NCI-H1417 treated with DMSO at 0.1 percent for 48 hours (cell line): ENCODE measurements at places on chromosomes 2 and 18.
A peak's percentile ranks its signal among the peaks of the same experiment; 100 is the strongest.

GRCh38 chr2:8088810-8089209, 593.0 kb upstream of the ID2 start:
- DNase-seq, result no peak

DNA sequence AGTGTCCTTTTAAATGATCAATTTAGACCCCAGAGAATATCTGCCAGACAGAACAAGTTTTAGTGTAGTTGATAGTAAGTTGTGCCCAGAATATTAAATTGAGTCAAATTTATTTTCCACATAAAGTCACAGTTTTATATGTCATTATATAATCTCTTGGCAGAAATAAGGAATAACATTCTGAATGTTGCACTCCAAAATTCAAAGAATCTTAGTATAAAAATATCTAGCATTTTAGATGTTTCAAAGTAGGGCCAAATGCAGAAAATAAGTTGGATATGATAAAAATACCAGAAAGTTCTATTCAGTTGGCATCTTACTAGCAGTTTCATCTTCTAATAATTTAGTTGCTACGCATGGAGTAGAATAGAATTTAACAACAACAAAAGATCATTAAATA, 33.5 kb downstream of the SCN1A start:
- DNase-seq, result no peak

DNA sequence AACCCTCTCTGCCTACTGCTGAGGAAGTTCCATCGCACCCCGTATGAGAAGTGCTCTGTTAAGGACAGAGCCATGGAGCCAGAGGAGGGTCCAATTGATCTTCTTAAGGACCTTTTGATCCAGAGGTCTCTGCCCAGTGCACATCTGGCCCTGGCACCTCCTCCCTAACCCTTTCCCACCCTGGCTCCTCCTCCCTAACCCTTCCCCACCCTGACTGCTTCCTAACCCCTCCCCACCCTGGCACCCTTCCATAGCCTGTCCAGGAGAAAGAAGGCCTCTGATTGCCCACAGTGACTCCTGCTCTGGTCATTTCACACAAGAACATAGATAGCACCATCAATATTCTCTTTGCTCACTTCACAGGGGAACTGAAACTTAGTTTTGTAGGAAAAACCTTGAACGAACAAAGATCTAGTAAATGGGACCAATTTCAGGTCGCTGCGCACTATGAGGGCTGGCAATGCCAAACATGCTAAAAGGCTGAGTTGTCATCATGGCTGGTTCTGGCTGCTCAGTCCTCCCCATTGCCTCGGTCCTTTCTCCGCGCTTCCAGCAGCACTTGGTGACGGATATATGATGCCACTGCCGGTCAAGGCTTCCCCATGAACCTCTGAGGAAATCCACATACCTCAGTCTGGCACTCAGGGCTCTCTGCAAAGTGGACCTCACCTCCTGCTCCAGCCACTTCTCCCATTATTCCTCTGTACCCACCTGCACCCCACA, 49.2 kb downstream of the PKDCC start:
- DNase-seq, result no peak

DNA sequence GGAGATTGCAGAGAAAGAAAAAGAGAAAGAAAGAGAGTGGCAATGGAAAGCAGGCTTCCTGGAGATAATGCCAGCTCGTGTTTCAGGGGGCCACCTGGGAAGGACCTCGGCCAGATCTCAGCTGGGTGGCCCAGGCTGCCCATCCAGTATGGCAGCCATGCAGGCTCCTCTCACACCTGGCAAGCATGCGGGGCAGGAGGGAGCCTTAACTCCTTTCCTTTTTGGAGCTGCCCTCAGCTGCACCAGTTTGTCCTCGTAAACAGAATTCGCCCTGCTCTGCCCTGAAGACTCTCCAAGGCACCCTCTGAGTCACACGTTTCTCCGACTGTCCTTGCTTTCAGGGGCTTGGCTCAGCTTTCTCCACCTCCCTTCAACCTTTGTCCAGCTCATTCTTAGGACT, 59.5 kb upstream of the IGFBP5 start:
- DNase-seq, result no peak

GRCh38 chr2:36168115-36168514, 187.5 kb upstream of the CRIM1 start:
- no peak for DNase-seq

DNA sequence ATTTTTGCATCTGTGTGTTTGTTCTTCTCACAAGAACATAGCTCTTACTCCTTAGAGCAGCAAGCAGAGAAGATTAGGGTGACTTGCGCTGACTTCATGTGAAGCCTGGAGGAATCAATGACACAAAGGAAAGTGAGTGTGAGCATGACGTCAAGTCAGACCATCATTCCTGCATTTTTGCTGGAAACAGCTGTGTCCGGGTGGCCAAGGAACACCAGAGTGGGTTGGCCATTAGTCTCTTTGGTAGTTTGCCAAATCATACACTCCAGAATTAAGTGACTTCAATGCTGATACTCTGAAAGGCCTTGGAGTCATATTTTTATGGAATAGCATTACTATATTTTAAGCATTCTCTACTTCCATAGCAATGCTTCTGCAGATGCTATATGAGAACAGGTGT, 597.2 kb downstream of the DCDC2C start:
- DNase-seq, result no peak

DNA sequence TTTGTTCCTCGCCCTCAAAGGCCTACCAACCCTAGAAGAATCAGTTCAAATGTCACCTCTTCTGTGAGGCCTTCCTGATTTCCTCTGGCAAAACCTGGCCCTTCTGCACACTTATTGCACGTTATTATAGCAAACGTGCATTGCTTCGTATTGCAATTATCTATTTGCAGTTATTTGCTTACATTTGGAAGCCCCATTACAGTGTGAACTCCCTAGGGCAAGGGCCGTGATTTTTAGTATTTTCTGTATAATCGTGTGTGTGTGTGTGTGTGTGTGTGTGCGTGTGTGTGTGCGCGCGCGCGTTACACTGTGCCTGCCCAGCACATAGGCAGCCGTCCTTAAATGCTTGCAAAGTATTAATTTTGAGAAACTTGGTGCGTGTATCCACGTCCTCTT, 460 bp upstream of the SEMA4F start:
- DNase-seq, result no peak

- no peak for DNase-seq
Observed at GRCh38 chr2:21294446-21294845, 170.7 kb downstream of the TDRD15 start.

DNA sequence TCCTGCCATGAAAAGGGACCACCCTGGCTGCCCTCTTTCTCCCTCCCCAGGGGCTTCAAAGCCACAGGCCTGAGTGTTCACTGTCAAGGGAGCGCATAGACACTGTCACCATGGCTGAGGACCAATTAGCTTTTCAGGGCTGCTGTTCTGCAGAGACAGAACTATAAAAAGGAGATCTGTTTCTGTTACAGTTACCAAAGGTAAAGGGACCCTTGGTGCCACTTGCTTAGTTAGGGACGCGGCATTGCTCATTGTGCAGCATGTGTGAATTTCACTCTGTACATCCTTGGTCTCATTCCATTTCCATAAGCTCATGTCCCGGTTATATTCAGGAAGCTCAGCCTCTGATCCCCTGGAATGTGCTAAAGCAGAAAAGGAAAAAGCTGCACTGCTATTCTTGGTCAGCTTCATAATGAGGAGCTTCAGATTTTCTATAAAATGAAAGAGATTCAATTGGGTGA, 55.5 kb upstream of the RNF152 start:
- no peak for DNase-seq

DNA sequence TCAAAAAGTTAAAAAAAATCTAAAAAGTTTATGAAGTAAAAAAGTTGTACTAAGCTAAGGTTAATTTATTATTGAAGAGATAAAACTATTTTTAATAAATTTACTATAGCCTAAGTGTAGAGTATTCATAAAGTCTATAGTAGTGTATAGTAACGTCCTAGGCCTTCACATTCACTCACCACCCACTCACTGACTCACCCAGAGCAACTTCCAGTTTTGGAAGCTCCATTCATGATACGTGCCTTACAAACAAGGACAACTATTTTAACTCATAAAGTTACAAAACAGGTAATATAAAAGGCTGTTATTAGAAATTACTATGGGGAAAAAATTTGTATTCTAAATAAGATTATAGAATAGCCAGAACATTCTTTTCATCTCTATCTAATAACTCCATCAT, 158.9 kb upstream of the FN1 start:
- no peak for DNase-seq

DNA sequence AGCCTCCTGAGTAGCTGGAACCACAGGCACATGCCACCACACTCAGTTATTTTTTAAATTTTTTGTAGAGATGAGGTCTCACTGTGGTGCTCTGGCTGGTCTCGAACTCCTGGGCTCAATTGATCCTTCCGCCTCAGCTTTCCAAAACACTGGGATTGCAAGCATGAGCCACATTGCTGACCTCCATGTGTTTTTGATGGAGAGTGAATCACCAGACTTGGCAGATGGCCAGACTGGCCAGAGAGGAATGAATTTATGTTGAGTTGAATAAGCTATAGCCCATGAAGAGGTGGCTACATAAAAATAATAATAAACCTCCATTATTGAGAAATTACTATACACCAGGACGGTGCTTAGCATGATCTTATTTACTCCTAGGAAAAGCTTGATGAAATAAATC, 91.5 kb downstream of the MREG start:
- DNase-seq, result no peak

DNA sequence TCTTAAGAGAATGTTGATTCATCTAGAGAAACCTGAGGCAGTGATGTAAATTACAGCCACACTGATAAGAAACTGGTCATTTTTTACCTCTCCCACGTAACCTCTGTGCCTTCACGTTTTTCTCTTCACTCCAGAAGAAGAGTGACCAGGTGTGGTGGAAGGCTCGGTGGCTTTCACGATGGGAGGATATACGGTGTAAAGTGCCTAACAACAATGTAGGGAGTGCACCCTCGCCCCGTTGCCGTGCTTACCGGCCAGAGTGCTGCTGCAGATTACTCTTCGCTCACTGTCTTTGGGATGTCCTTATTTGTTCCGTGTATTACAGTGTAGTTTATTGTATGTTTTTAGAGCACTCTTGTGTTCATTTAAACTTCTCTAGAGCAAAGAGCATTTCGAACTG, 46.5 kb downstream of the NCK2 start:
- no peak for DNase-seq

GRCh38 chr2:241001413-241002274, 3.2 kb downstream of the SNED1 start:
- DNase-seq, result no peak

GRCh38 chr2:176035013-176035691, 33.1 kb upstream of the LNPK start:
- no peak for DNase-seq

DNA sequence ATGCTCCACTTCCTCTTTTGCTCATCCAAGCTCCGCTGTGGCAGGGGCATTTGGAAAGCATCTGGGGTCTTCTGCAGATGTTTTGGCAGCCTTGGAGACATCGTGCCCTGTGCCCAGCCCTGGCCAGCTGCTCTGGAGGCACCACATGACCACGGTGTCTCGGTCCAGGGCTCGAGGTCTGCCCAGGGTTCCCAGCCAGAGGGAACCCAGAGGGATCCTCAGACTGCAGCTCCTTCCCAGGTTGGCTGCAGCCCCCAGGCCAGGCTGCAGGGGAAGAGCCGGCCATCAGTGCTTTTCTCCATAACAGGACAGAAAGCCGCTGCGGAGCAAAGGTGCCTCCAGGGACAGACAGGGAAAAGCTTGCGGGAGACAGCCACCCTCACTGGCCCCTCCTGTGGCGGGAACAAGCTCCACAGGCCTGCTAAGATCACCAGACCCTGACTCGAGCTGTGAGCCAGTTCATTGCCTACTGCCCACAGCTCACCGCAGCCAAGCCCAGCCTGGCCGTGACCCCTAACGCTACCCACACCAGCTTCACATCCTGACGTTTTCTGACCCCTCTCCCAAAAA, 74.7 kb downstream of the SMAD7 start:
- DNase-seq, result no peak

GRCh38 chr18:75211002-75211621, 515 bp downstream of the TSHZ1 start:
- DNase-seq, result peak; percentile 62

DNA sequence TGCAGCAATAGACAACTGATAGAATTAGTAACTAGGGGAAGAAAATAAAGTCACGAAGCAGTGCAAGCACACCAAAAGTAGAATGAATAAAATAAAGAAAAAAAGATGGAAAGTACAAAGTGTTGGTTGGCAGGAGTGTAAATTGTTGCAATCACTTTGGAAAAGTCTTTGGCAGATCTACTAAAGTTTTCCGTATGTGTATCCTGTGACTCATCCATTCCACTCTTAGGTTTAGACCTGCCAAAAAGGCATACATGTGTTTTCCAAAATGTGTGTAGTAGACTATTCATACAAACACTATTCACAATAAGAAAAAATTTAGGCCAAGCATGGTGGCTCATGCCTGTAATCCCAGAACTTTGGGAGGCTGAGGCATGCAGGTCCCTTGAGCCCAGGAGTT, 282.1 kb upstream of the FSIP2 start:
- DNase-seq, result no peak

DNA sequence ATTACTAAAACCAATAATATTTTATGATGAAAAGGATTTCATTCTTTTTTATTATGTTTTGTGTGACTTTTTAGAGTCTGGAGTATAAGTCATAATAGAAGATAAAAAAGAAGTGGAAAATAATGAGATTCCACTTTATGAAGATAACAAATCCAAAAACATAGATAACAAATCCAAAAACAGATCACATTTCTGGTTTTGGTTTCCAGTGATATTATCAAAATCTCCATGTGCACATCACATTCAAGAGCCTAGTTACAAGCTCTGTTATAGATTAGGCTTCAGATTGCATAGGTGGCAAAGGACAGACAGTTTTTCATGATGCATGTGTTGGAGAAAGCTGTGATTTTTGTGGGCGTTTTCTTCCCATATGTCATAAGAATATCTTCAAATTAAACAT, 648.2 kb downstream of the STK39 start:
- DNase-seq, result no peak

GRCh38 chr2:100856732-100857131, 36.8 kb downstream of the NPAS2 start:
- no peak for DNase-seq

- DNase-seq, result no peak
Observed at GRCh38 chr2:46495231-46496030, 16.1 kb downstream of the TMEM247 start.

DNA sequence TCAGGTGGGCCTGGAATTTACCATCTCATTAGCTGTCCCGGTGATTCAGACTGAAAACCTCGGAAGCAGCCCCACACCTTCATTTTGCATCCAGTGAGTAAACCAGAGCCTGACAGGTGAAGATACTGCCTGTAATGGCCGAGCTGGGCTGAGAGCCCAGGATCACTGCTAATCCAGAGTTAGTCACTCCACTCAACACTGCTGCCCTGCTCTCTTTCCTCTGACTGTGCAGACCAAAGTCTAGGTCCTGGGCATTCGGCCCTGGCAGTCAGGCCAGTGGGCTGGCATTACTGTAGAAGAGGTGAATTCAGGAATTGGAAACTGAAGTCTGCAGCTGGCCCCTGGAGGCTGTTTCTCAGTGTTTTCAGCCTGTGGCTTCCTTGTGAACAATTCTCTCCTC, 44.3 kb downstream of the TMEM17 start:
- DNase-seq, result no peak

- no peak for DNase-seq
Observed at GRCh38 chr2:118738524-118739308, 108.7 kb downstream of the EN1 start.

- no peak for DNase-seq
Observed at GRCh38 chr2:220046507-220046906, 419.1 kb downstream of the SLC4A3 start.
